Caco-2 (cell line): ENCODE measurements at places on chromosomes 13 and 19.

- H3K27me3 ChIP-seq = no peaks in the 10 kb centered on the region
- H3K27ac ChIP-seq = peak overlapping the region; percentile 92
- H3K4me1 ChIP-seq = peaks cover 25% of the 10 kb centered on the region
- peak; percentile 90 for DNase-seq
These were observed 20.1 kb downstream of the GPATCH1 start for GRCh38 chr19:33100894-33101644.

- DNase-seq = no peak
- H3K36me3 ChIP-seq = no peaks in the 10 kb centered on the region
- H3K27ac ChIP-seq = no peak overlapping the region
- H3K27me3 ChIP-seq = no peaks in the 10 kb centered on the region
- H3K4me3 ChIP-seq = no peak overlapping the region
These were observed 977 bp upstream of the MAB21L1 start for GRCh38 chr13:35477386-35477946.

GRCh38 chr13:92671821-92672220 is 554.8 kb upstream of the GPC6 start:
- DNase-seq = no peak
- no peaks in the 10 kb centered on the region for H3K27me3 ChIP-seq
- H3K36me3 ChIP-seq = no peaks in the 10 kb centered on the region

GRCh38 chr19:55585658-55586339 is 5.2 kb upstream of the ZNF579 start:
- H3K4me1 ChIP-seq = peaks cover 20% of the 10 kb centered on the region
- no peaks in the 10 kb centered on the region for H3K27me3 ChIP-seq
- H3K4me3 ChIP-seq = peak overlapping the region; percentile 29
- H3K36me3 ChIP-seq = no peaks in the 10 kb centered on the region
- peak overlapping the region; percentile 40 for H3K27ac ChIP-seq

DNA sequence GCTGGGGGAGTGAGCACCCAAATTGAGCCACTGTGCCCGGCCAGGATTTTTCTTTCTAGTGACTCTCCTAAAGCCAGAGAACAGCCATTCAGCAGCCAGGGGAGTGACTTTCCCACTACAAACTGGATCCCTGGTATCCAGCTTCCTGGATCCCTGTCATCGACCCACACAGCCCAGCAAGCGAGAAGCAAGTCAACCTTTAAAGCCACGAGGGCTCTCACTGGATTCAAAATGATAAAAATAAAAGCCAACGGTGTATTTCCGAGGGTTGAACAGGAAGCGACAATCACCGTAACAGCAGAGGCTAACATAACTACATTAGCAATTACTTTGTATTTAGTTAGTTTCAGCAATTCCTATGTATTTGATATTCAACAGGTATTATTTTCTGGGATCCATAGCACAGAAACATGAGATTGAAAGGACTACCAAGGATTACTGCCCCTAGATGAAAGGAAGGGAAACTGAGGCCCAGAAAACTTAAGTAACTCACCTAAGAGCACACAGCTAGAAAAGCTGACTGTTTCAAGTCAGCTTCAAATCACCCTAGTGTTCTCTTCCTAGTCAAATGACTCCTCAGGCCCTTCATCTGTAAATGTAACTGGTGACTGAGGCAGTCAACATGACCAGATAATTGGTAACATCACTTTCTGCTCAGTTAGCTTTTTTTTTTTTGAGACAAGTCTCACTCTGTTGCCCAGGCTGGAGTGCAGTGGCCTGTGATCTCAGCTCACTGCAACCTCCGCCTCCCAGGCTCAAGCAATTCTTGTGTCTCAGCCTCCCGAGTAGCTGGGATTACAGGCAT is 2.7 kb downstream of the RFX1 start:
- no peaks in the 10 kb centered on the region for H3K4me1 ChIP-seq
- no peaks in the 10 kb centered on the region for H3K27me3 ChIP-seq
- no peak for DNase-seq
- H3K27ac ChIP-seq = no peak overlapping the region
- no peak overlapping the region for H3K4me3 ChIP-seq

DNA sequence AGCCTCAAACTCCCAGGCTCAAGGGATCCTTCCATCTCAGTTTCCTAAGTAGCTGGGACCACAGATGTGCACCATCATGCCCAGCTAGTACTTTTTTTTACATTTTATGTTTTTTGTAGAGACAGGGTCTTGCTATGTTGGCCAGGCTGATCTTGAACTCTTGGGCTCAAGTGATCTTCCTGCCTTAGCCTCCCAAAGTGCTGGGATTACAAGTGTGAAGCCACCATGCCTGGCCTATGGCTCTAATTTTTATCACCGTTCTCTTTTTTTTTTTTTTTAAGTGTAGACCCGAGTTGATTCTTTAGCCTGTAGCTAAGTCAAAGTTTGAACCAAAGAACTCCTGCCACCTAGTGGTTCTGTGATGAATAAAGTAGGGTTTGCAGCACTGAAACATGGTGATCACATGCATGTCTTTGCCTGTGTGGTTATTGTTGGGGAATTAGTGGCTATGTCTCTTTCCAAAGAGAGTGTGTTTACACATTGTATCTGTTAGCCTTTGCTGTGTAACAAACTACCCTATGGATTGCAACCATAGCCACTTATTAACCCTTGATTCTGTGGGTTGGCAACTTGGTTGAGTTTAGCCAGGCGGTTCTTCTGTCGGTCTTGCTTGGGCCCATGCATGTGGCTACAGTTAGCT is 11.6 kb downstream of the NFILZ start:
- no peak overlapping the region for H3K27ac ChIP-seq
- peaks cover 6% of the 10 kb centered on the region for H3K4me1 ChIP-seq
- no peak overlapping the region for H3K4me3 ChIP-seq
- peak; percentile 15 for DNase-seq
- H3K27me3 ChIP-seq = no peaks in the 10 kb centered on the region
- no peaks in the 10 kb centered on the region for H3K36me3 ChIP-seq

DNA sequence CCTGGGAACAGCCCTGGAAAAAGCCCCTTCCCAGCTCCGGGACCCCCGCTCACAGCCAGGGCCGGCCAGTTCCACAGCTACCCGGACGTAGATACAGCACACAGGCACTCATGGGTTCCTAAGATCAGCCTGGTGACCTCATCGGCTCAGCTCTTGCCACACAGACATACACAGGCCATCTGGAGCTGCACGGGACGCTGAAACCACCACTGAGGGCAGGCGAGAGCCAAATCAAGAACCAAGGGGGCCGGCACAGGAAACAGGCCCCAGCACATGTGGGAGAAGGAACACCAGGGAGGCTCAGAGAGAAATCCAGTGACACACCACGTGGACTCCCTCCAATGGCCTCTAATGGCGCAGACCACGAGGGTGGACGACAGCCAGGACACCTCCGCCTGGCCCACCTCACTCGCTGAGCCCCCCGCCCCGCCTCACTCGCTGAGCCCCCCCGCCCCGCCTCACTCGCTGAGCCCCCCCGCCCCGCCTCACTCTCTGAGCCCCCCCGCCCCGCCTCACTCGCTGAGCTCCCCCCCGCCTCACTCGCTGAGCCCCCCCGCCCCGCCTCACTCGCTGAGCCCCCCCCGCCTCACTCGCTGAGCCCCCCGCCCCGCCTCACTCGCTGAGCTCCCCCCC is 69.7 kb upstream of the C13orf46 start:
- H3K4me3 ChIP-seq = no peak overlapping the region
- H3K4me1 ChIP-seq = no peaks in the 10 kb centered on the region
- no peak overlapping the region for H3K27ac ChIP-seq
- DNase-seq = no peak

GRCh38 chr13:109333893-109334651 is 452.3 kb downstream of the IRS2 start:
- no peak overlapping the region for H3K27ac ChIP-seq
- no peak for DNase-seq
- H3K27me3 ChIP-seq = no peaks in the 10 kb centered on the region
- no peaks in the 10 kb centered on the region for H3K36me3 ChIP-seq
- H3K4me3 ChIP-seq = no peak overlapping the region

- no peak overlapping the region for H3K4me3 ChIP-seq
- no peaks in the 10 kb centered on the region for H3K4me1 ChIP-seq
- DNase-seq = no peak
- H3K36me3 ChIP-seq = no peaks in the 10 kb centered on the region
- H3K27me3 ChIP-seq = no peaks in the 10 kb centered on the region
These were observed 125.4 kb upstream of the USP29 start for GRCh38 chr19:56994251-56995017.
